Kidney (tissue), 22 donors: ENCODE measurements at places on chromosomes 1 and 21. TPM values are rescaled to one million over a fixed set of nuclear protein-coding genes. Genes with fewer than 3 reads are reported as not detected.

GBP5 gene
- total RNA-seq, result 7.3 TPM

TENT5C gene
- 22.2 TPM for total RNA-seq

SLC5A9 gene
- total RNA-seq, result 2.3 TPM

SH3BGRL3 gene
- 140 TPM for total RNA-seq

MPL gene
- total RNA-seq, result 0.25 TPM

EFNA1 gene
- 133 TPM for total RNA-seq

DDAH1 gene
- 73.1 TPM for total RNA-seq
